Adipocyte (in vitro differentiated cells): ENCODE measurements at places on chromosomes 12 and 14.
A peak's percentile ranks its signal among the peaks of the same experiment; 100 is the strongest.

- DNase-seq: peak; percentile 79
Measured at GRCh38 chr12:120534703-120535655, 823 bp downstream of the RNF10 start.

DNA sequence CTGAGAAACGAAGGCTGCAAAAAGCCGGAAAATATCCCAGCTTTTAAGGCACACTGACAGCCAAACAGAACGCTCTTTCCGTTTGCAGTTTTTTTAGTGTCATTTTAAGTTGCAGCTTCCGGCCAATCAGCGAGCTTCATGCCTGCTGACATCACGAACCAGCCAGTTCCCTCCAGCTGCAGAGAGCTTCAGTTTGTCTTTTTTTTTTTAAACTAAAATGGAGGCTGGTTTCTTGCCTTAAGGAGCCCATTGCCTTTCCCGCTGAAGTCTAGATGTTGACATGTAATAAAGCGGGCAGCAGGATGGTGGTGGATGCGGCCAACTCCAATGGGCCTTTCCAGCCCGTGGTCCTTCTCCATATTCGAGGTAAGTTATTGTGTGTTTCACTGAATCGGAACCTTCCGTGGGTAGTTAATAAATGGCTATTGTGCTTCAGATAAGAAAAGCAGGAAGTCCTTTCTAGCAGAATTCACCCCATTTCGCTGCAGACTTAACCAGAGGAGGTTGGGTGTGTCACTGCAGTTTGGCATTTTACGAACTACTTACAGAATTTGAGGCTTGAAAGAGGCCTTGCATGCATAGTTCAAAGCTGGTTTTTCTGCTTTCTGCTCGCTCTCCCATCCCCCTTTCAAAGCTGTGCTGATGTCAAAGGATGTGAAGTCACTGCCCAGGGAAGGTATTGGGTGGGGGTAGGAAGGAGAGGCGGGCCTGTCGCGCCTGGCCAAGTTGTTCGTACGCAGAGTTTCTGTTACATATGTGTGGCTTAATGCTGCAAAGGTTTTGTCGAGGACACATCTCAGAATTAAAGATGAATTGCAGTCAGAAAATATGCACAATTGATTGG, 48.4 kb downstream of the PPP2R5C start:
- peak; percentile 97 for DNase-seq

GRCh38 chr14:51869411-51870100, 9.1 kb downstream of the GNG2 start:
- no peak for DNase-seq

GRCh38 chr14:21070083-21070609, at the start of gene ARHGEF40:
Gene ARHGEF40 (plus strand): TSS chr14:21070304. CDS start chr14:21070397, 93 bp downstream.
- DNase-seq: peak; percentile 85

GRCh38 chr12:40192704-40193255, 32.0 kb upstream of the LRRK2 start:
- DNase-seq: no peak

DNA sequence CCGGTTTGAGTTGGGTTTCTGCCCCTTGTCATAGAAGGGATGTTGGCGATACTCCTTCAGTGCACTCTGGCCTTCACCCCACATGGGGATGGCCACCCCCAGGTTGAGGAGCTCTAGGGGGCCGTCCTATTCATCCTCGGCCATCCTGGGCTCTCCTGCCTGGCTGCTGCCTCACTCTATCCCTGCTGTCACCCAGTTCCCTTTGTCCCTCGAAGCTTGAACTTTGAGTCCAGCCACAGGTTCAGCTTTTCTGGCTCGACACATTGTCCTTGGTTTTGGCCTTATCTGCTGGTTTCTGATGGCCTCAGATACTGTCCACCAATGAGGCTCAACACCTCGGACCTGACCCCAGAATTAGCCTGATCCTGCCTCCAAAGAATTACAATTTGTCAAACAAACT, 58.6 kb downstream of the C14orf132 start:
- DNase-seq: no peak

DNA sequence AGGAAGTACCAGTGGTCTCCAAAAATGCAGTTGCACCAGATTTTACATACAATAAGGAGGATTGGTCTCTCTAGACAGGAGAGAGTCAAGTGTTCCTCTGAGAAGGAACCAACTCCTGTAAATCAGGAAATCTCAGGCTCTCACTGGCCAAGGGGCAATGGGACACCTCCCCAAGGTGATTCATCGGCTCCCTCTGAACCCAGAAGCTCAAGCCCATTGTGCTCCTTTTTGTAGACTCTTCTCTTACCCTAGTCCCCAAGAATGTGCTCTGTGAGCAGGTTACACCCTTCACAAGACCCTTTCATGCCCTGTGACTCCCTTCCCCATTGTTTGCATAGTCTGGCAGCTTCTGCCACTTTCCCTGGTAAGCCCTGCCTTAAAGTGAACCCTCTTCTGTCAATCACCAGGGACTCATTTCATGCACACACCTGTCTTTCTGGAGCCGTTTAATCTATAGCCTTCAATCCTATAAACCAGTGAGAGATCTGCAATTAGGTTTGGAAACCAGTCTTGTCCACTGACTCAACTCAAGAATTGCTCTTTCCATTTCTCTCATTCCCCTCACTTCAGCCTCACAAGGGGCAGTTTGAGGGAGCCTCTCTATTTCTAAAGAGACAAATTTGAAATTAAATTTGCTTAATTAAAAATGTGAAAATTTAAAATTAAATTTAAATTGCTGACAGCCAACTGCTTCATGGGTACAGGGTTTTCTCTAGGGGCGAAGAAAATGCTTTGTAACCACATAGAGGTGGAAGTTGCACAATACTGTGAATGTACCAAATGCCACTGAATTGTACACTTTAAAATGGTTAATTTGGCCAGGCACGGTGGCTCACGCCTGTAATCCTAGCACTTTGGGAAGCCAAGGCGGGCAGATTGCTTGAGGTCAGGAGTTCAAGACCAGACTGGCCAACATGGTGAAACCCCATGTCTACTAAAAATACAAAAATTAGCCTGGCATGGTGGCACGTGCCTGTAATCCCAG, 38.3 kb upstream of the LTA4H start:
- peak; percentile 8 for DNase-seq

GRCh38 chr12:69553628-69554248, 31.5 kb upstream of the CCT2 start:
- peak; percentile 58 for DNase-seq
